Stimulated activated CD8-positive, alpha-beta memory T cell treated with anti-CD3 and anti-CD28 coated beads, Interleukin-2, amount 100 ng/mL, for 1 hour (primary cell): ENCODE measurements at places on chromosomes 7 and 10.

- no peak for DNase-seq
Measured at GRCh38 chr7:46524350-46524749, 603.3 kb upstream of the IGFBP3 start.

DNA sequence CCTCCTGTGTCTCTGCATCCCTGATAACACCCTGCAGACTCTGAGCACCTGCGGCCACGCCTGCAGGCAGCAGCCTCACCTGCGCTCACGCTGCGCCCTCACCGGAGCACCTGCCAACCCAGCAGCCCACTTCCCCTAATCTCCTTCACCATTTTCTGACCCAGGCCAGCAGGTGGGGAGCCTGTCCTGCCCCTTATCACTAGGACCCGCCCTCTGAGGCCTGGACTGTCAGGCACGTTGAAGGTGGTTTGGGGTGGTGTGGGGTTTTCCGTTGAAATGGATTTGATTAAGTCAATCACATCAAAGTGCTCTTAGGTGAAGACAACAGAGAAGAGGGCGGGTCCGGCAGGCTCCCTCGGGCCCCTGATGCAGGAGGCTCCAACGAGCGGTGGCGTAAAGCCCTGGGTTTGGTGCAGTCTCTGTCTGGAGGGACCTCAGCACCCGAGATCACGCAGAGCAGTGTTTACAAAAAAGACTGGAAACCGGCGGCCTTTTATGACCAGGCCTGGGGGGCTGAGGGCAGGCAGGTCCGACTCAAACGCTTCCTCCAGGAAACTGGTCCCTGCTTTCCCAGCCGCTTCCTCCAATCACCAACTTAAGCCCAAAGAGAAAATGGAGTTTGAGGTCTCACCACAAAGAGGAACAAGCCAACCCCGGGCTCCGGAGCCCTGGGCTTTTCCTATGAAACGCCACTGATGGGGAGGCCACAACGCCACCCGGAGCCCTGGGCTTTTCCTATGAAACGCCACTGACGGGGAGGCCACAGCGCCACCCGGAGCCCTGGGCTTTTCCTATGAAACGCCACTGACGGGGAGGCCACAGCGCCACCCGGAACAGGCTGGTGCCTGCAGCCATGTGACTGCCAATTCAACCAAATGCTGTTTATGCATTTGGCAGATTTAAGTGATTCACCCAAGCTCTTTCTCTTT lies 45.5 kb downstream of the DPYSL4 start:
- no peak for DNase-seq

DNA sequence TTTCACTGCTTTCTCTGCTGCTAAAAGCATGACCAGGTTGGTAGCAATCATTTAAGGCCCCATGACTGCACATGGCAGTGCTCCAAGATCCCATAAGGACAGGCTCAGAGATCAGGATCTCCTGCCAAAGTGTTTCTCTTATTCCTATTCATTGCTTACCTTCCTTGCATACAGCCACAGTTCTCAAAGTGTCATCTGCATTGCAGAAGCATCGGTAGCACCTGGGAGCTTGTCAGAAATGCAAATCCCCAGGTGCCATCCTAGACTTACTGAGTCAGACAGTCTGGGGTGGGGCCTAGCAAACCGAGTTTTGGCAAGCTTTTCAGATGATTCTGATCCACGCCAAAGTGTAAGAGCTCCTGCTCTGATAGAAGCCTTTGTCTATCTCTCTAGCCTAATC lies 489.0 kb upstream of the AUTS2 start:
- DNase-seq: no peak

- DNase-seq: no peak
Measured at GRCh38 chr10:80455461-80456349, 1.6 kb downstream of the TSPAN14 start.

GRCh38 chr10:119398996-119399395 lies 143.5 kb downstream of the RGS10 start:
- DNase-seq: no peak

- DNase-seq: no peak
Measured at GRCh38 chr7:137877027-137877675, 30.4 kb upstream of the DGKI start.

DNA sequence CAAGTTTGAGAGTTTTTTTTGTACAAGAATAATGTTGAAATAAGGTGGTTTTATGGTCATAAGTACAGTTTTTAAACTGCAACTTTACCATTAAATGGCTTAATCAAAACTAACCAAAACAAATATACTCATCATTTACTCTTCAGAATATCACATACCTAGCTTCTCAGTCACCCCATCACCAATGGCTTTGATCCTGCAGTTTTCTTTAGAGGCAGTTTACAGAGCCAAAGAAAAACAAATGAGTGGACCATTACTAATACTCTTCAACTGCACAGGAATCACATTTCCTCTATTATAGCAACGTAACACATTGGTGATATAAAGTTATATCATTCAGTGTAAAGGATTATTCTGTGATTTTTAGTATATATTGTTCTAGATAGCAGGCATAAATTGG lies 576.1 kb upstream of the LRRTM3 start:
- no peak for DNase-seq

DNA sequence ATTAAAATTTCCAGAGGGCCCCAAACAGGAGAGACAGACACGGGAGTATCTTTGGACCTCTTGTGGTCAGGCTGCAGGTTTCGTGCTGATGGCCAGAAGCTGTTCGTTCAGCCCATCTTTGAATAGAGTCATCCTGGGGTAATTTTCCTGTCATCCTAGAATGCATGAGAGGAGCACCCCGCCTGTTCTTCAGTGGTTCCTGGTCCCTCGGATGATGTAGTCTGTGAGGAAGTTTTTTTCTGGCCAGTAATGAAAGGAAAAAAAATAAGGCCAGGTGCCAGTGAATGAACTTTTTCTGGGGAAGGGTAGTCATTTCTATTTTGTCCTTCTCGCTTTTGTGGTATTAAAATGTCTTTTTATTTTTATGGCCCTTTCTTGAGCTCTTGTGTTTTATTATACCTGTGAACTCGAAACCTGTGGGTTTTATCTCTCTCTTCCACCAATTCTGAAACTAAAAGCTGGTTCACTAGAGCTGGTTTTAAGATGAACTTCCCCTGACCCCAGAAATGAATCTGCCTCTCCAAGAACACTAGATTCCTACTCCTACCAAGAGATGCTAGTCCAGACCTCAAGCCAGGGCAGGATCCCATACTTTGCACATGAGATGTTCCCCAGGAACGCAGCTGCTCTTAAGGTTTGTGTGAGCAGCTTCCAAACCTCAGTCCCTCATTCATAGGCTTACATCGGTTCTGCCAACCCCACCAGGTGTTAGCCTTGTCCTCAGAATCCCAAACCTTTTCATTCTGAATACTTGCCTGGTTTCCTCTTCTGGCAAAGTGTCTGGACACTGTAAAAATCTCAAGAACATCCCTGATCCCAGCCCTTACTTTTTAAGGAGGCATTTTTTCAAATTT lies 15.4 kb upstream of the MEST start:
- DNase-seq: no peak
